ENCODE measurements at places on chromosomes 7 and 10.

- DNase-seq: no peak
Measured at GRCh38 chr7:91193141-91193540, 71.1 kb upstream of the FZD1 start.

DNA sequence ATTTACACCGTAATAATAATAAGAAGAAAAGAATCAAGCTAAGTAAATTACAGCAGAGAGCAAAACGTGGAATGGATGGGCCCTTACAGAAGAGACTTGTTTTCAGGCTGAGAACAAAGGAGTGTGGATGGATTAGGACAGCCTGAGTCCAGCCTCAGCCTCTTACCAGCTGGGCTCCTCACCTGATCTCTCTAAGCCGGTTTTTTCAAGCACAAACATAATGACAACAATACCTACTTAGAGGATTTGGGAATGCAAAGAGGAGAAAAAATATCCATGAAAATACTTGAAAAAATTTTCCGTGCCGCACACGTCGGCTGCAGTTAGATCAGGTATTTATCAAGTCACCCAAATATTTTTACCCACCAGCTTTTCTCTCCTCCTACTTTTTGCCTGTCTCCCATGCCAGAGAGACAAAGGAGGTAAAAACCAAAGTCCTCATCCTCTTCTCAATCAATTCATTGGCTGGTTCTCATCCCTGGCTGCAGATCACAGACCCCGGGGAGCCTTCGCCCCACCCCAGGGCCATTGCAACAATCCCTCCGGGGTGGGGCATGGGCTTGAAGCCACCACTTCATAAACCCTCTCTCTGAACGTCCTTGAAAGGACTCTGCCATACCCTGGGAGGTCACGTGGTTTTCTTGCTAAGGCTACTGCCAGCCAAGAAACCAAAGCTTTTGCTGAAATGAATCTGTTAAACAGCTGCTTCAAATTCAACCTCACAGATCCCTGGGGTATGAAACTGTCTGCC is 29.7 kb upstream of the GTF2I start:
- no peak for DNase-seq

DNA sequence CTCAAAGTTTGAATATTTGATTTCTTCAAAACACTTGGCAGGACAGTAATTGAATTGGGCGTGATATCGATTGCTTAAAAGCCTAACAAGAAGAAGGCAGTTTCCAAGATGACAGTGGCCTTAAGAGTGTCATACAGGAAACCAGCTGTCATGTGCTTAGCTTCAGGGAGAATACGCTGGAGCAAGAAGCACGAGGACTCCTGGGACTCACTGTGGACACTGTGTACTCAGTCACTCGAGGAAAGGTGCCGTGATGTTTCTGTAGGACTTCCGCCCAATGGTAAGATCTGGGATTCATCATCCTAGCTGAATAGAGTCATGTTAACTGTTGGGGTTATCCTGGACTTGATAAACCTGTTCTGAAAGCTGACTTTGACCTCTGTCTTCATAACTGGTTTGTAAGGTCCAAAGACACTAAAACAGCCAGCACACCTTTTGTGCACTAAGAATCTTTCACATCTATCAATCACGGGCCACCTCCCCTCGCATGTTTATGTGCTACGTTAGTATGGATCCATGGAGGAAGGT is 113.5 kb downstream of the CELF2 start:
- DNase-seq: no peak

DNA sequence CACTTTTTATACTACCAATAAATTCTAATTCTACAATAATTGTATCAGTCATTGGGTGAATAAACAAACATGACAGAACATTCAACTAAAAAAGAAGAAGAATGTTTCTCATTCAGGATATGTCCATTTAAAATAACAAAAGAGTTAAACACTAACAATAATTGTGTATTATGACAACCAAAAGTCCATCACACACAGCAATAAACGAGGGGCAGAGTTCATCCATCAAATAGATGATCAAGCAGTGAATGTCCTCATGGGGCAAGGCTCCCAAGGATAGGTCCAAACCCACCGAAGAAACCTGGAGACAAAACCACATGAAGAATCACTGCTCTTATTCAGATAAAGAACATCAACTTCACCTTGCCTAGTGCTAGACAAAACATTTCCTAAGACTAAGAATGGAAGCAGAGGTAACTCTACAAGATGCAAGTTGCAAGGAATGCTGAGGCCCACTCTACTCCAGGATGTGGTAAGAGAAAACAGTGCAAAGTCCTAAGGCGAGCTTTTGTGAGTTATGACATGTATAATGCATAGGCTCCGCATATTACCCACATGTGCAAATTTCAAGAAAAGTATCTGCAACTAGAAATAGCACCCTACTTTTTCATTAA is 115.1 kb downstream of the PARD3 start:
- DNase-seq: no peak

- DNase-seq: no peak
Measured at GRCh38 chr10:11328264-11329061, 283.0 kb downstream of the USP6NL start.

DNA sequence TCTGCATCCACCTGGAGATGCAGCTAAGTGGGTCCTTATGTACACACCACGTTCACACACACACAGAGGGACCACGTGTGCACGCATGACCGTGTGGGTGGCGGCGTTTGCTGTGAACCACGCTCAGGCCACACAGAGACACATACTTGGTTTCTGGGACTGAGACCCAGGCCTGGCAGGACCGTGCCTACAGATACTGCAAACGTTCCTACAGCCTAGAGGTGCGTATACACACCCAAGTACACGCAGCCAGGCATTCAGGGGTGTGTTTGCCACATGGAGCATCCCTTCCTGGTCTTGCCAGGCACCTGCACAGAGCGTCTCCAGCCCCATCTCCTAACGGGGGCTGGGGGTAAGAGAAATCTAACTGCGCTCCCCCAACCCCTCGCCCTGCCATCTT is 49.0 kb upstream of the GTF2IRD1 start:
- DNase-seq: no peak

- no peak for DNase-seq
Measured at GRCh38 chr7:101676956-101677355, 47.9 kb upstream of the MYL10 start.

GRCh38 chr10:19818876-19819275 is 2.6 kb downstream of the PLXDC2 start:
- no peak for DNase-seq

DNA sequence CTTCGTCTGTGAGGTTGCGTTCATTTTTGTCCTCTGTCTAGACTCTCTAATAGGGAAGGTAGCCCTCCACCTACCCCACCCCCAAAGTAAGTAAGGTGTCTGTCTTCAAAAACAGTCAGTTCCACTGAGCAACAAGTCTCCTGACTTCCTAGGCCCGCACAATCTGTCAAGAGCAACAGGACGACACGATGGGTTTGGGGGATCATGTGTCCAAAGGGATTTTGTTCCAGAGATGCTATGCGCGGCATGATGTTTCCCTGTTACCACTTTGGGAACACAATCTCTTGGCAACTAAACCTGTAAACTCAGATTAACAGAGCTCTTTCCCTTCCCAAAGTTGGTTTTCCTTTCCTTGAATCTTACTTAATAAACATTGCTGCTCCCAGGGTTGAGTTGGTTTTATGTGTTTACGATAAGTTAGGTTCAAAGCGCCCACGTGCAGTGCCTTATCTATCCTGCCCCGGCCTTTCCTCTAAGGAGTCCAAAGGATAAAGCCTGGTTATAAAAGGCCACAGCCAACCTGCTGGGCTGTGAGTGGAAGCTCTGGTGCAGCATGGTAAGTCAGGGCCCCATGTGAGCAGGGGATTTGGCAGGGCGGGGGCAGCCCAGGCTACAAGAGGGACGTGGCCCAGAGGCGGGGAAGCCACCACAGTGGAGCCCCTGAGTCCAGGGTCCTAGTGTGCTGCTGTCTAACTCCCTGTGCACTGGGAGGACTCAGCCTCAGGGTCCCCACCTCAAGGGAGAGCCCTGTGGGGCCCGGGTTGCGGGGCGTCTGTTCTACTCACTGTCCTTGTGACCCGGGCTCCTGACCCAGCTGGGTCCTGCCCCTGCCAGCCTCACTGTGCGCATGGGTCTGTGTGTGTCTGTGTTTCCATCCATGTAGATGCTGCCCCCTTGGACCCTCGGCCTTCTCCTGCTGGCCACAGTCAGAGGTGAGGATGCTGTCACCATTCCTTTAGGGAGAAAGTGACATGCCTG is at the start of gene PNLIPRP2:
Gene PNLIPRP2, plus strand, starts transcription at position 531 of the 978 bp plus-strand sequence.
- DNase-seq: no peak

- DNase-seq: no peak
Measured at GRCh38 chr10:33189808-33190207, 144.7 kb downstream of the NRP1 start.

DNA sequence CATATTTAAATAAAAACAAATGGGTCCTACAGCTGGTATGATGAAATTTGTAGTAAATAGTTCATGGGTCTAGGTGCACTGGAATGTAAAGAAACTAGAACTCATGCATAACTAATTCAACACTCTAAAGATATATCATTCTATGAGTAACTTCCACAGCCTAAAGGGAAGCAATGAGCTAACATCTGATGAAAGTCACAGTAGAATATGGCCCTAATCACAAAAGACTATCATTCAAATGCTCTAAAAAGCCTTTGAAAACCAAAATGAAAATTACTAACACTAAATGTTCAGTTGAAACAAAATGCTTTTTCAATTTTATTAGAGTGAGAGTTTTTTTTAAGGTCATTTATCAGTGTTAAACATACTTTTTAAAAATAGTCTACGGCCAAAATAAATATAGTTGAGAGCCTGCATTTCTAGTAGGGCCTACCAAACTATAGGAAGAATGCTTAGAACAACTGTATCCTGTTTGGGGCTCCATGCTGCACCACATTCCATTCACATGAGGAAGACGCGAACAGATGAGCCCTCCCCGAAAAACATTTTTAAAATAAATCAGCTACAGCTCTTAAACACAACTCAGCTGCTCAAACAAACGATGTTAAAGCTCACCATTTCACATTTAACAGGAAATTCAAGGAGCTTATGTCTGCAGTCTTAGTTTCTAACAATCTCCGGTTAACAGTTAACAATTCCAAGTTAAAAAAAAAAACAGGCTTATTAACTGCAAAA is 134.5 kb downstream of the NRBF2 start:
- peak; percentile 49 for DNase-seq

- DNase-seq: no peak
Measured at GRCh38 chr7:134752006-134752760, 27.3 kb upstream of the CALD1 start.

- no peak for DNase-seq
Measured at GRCh38 chr10:14798636-14799035, 23.9 kb upstream of the FAM107B start.

DNA sequence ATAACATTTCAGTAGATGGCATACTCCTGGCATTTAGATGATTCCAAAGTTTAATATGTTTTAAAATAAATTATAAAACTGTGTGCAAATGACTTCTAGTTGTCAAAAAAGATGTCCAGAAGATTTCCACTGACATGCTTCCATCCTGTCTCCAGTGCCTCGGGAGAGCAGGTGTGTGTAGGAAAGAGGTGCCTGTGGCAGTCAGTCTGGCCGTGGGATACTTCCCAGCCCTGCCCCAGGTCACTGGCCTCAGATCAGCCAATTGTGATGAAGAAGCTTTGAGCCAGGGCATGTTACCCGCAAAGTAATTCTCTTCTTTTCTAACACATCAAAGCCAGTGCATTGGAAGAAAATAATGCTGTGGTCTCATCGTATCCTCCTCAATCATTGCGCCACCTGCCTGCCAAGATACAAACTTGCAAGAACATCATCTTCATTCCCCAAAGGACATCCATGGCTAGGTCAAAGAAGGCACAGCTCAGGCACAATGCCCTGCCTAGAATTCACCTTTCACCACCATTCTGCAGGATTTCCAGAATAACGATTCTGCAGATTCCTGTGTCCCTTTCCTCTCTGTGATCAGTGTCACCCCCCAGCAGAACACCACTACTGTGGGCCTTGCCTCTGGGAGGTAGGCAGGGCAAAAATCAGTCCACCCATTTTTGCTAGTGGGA is 6.3 kb upstream of the KCNMA1 start:
- no peak for DNase-seq

- no peak for DNase-seq
Measured at GRCh38 chr7:65379318-65379717, 5.7 kb downstream of the ZNF92 start.

DNA sequence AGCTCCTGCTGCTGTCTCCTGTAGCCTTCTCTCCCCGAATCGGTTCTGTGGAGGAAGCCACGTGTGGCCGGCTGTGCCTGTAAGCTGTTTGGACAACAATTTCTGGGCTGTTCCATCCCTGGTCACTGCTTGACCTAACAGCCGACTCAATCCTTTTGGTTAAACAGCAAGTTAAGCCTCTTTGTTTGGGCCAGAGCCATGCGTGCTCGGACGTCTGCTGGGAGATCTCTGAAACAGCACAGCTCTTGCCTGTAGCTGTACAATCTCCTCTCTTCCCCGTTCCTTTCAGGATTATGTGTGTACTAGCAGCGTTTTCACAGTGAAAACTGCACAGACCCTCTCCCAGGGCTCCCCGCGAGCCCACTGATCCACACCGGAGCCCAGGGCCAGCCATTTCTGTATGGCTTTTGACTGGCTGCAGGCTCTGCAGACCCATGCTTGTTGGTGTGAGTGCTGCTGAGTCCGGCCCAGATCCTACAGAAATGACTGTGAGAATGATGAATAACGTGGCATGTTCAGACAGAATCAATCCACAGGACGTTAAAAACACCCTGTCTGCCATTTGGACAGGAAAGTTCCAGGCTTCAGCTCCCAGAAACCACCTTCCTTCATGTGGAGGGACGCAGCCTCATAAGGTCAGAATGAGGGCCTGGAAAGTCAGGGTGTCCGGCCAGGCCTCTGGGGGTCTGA is 428.6 kb upstream of the ADARB2 start:
- DNase-seq: no peak

Measured in BJ (cell line).